ENCODE measurements at places on chromosomes 3 and 15.

DNA sequence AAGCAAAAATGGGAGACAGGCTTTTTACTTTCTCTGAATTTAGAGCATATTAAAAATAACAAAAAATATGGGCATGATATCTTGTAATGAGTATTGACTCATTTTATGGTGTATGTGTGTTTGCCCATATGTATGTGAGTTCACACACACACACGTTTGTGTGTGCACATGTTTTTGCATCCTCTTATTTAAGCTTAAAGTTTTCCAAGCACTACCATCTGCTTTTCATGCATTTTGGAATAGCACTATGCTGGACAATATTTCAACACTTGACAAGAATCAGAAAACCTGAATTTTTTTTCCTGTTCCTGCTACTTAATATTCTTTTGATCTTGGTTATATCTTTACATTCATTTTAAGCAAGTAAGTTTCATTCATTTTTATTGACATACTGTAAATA is 872.7 kb downstream of the OTOL1 start:
- no peak for DNase-seq

DNA sequence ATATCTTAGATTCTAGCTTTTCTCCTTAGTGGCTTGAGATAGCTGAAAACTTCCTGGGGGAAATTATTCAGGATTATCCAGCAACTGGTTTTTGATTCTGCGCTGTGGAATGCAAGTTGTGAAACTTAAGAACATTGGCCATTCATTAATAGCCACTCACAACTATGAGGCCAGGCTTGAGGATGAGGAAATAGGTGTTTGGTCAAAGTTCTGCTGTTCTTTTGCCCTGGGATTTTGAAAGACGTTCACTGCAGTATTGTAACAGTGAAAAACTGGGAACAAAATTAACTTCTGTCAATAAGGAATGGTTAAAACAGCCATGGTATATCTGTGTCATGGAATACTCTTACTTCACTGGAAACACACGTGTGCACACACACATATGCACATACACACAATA is 44.1 kb downstream of the CTXND1 start:
- no peak for DNase-seq

GRCh38 chr3:172711454-172711795 is 558 bp upstream of the NCEH1 start:
- no peak for DNase-seq

DNA sequence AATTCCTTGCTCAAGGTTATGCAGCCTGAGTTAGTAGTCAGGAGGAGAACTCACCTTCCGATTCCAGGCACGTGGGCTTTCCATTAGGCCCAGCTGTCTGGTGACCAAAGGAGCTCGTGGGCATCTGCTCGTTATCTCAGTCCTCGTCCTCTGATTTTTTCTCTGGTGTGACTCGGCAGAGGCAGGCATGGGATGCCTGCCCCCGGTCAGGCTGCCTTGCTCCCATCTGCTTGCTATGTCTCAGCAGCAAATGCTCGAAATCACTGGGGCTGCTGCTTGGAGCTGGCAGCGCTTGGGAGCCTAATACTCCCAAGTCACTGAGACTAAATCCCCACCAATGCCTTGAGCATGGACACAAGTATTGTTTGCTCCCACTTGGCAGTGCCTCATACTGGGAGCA is 84.5 kb upstream of the NMNAT3 start:
- no peak for DNase-seq

- DNase-seq: no peak
Measured at GRCh38 chr15:24880663-24881062, 74.1 kb upstream of the SNRPN start.

DNA sequence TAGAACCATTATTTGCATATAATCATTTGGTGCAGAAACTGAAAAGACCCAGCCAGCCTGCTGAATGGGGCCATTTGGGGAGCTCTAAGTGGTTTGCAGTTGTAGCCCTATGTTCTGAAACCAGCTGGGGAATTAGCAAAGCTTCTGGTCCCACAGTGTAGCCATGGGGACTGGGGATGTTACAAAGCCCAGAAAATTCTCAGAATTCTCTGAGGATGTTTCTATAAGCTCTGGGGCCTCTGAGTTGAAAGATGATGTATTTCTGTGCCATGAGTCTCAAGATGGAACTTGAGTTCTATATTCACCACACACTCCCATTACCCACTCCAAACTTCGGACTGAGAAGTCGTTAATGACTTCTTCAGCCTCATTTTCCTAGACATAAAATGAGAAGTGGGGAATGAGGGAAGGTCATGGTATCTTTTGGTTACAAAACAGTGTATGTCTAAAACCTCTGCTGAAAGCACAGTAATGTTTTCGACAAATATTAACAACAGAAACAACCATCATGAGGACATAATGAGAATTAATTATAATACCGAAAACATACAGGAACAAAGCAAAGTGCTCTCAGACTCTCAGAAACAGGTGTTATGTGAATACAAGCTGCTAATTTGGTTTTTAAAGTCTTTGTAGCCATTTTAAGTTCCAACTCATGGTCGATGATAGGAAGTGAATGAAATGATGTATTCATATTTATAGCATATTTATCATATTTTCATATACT is 89.4 kb downstream of the RFTN1 start:
- no peak for DNase-seq
